ENCODE measurements at places on chromosomes 12 and 14.

DNA sequence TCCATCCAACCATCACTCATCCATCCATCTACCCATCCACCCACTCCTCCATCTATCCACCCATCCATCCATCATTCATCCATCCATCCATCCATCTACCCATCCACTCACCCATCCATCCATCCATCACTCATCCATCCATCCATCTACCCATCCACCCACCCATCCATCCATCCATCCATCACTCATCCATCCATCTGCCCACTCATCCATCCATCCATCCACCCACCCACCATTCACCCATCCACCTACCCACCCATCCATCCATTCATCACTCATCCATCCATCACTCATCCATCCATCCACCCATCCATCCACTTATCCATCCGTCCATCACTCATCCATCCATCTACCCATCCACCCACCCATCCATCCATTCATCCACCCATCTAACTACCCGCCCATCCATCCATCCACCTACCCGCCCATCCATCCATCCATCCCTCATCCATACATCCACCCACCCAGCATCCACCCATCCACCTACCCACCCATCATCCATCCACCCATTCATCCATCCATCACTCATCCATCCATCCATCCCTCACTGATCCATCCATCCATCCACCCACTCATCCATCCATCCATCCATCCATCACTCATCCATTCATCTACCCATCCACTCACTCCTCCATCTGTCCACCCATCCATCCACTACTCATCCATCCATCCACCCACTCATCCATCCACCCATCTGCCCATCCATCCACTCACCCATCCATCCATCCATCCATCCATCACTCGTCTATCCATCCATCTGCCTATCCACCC lies 24.1 kb downstream of the TRPV4 start:
- DNase-seq: no peak

DNA sequence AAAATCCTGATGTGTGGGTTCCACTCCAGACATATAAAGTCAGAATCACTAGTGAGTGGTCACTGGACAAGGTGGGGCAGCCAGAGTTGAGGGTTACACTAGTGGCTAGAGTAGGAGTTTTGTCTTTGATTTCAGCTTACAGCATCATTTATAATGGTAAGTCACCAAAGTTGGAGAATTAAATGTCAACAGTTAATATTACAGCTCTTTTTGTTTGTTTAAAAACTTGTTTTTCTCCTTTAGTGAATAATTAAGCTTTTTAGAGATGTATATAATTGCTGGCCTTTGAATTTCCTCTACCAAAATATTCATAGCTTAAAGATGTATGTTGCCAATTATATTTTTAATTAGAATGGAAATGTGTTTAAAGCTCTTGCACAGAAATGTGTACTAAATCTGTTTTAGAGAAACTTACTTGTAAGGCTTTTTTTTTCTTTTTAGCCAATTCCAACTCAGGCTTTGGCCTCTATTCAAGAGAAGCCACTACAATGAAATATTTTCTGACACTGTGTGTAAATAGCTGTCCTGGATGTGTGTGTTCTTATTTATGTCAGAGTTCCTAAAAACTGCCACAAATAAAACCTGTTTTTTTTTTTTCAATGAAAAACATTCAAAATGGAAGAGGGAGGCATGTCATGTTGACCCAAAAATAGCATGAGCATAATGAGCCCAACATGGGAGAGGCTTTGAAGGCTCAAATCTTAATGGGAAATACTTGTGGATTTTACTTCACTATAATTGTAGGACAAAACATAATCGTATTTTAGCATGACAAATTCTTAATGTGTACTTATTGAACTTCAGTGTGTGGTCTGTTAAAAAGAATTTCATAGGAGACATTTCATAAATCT lies 92.2 kb downstream of the TBC1D30 start:
- no peak for DNase-seq

- no peak for DNase-seq
These were observed 82.0 kb downstream of the CATSPERB start for GRCh38 chr14:91649930-91650329.

DNA sequence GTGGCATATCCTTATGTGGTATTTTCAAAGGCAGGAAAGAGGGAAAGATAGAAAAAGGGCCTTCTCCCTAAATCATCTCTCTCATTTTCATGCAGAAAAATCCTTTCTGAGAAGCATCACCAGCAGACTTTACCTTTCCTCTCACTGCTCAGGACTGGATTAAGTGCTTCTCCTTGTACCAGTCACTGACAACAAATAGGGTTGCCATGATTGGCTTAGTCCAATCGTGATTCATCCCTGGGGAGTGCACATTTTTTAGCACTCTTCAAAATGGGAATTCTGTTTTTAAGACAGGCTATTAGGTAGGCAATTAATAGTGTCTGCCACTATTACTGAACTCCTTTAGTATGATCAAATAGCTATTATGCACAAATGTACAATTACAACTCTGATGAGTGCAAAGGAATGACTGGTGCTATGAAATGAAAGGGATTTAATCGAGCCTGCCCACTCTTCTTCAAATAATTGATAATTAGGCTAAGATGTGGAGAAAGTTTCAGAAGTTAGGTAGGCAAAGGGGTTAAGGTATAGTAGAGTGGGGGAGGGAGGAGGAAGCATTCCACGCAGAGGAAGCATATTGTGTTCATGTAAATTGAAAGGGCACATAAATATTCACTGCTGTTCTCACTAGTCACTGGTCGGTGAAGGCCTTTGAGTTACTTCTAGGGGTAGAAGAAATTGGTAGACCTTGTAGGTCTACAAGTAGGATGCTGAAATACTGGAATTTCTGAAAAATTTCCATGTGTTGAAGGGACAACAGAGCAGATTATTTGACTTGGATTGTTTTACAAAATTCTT lies 84.0 kb downstream of the MSRB3 start:
- DNase-seq: no peak

GRCh38 chr14:69673104-69673503 lies 61.7 kb downstream of the SUSD6 start:
- DNase-seq: no peak

DNA sequence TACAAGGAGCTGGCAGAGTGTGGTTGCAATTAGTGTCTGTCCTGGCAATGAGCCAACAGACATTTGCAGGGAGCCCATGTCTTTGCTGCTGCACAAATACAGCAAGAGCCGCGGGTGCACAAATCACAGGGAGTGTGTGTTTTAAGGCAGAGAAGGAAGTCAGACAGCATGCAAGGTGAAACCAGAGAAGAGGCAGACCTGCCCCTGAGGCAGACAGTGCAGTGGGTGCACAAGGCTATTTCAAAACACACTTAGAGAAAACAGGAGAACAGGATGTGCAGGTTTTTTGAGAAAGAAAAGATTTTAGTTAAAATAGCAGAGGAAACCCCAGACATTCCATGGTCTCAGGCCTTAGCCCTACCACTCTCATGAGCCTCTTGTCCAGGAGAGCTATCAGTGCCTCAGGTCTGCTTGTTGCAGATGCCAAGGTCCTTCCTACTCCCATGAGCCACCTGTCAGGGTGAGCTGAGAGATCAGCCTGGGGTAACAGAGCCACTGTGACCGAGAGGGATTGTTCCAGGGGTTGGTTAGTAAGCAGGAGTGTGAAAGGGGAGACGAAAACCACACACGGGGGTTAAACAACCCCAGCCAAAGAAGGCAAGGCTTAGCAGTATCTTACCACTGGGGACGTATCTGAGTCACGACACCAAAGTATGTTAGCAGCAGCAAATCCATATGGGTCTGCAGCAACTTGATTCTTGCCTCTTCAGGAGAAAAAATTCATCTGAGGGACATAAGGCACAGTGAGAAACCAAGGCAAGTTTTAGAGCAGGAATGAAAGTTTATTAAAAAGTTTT lies 78.1 kb downstream of the C14orf132 start:
- no peak for DNase-seq

DNA sequence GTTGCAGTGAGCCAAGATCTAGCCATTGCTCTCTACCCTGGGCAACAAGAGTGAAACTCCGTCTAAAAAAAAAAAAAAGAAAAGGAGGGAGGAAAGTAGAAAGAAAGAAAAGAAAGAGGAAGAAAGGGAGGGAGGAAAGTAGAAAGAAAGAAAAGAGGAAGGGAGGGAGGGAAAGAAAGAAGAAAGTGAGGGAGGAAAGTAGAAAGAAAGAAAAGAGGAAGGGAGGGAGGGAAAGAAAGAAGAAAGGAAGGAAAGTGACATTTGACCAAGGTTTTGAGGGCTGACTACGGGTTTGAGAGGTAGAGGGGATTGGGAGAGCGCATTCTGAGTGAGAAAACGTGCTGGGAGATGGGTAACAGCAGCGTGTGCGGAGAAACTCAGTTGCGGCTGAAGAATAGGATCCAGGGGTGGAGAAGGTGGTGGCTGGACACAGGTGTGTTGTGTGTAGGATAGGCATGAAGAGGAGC lies 521 bp upstream of the PAPLN start:
- no peak for DNase-seq

GRCh38 chr14:41154143-41154807 lies 452.4 kb upstream of the LRFN5 start:
- DNase-seq: no peak

GRCh38 chr12:130053651-130054069 lies 108.6 kb upstream of the FZD10 start:
- no peak for DNase-seq

DNA sequence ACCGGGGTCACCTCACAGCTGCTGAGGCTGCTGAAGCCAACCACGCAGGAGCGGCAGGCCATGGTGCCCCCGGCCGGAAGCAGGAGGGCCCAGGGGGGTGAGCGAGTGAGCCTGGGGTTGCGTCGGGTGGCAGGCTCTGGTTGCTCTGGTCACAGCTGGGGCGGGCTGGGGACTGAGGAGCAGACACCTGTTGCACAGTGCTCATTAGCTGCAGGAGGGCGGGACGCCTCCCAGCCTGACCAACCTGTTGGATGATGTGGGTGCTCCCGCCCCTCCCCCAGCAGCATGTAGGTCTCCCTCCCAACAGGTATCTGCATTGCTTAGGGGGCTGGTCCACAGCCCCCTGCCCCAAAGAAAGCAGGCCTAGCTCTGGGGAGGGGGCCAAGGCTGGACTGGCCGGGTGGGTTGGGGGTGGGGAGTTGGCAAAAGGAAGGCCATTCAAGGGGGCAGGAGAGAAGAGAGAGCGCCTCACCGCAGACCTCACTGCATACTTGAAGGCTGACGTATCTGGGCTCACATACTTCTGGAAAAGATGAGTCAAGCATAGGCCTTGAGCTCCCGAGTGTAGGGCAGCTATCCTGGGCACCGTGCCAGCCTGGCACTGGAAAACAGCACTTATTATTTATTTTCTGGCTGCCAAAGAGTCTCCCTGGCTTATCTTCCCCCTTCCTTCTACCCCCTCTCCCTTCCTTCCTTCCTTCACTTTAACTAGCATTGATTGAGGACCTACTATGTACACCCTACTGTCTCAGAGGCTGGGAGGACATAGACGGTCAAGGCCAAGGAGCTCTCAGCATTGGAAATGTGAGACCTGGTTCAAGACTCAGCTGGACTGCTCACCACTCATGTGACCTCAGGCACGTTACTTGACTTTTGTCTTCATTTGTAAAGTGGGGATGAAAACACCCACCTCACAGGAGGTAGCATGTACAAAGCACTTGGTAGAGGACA lies at the start of gene KRT80:
Gene KRT80, minus strand, starts transcription at position 174 of the 951 bp plus-strand sequence. Its CDS starts 112 bp downstream, at position 62.
- no peak for DNase-seq

DNA sequence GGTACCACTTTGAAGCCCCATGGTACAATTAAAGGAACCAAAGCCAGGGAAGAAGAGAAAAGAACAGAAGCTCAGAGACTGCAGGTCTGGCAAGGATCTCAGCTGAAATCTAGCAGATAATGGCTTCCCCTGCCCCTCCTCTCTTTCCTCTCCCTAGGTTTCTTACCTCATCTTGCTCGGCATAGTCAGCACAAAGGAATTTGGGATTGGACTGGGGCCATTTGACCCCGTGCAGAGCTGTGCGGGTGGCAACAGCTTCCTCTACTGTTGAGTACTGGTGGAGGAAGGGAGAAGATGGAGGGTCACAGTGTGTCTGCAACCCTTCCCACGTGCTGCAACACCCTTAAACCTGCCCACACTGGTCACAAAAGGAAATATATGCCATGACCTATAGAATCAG lies 4.7 kb upstream of the CDH24 start:
- DNase-seq: no peak

DNA sequence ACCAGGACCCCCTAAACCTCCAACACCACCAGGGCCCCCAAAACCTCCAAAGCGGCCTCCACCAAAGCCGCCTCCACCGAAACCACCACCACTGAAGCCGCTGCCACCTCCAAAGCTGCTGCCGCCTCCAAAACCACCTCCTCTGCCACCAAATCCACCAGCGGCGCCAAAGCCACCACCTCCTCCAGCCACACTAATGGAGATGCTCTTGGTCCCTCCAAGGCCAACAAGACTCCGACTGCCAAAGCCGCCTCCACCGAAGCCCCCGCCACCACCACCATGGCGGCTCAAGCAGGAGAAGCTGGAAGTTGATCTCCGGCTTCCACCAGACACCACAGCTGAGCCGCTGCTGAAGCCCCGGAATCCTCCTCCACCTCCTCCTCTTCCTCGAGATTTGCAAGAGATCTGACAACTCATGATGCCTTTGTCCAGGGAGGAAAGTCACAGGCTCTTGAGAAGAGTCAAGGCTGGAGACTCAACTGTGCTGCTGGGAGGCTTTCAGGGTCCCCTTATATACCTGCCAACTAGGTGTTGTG lies at the start of gene KRT2:
Gene KRT2, minus strand, starts transcription at position 486 of the 536 bp plus-strand sequence. Its CDS starts 69 bp downstream, at position 417.
- DNase-seq: no peak

- DNase-seq: no peak
These were observed 169.6 kb downstream of the C12orf42 start for GRCh38 chr12:103326190-103326589.

DNA sequence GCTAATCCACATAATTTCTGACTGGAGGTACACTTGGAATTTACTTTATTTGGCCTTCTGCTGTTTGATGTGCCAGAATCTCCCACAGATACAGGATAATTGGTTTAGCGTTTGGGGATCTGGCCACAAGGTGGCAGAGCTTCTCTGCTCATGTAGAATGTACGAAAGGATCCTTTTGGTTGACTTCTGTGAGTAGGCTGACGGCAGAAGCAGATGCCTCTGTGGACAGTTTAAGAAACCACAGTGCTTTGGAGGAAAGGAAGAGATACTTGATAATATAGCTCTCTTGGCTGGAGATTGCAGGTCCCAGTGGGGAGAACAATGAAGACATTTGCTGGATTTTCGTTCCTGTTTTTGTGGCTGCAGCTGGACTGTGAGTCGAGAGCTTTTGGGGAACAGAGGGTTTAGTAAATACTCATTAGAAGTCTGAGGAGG lies 75.3 kb upstream of the OR4E1 start:
- DNase-seq: peak; percentile 31

DNA sequence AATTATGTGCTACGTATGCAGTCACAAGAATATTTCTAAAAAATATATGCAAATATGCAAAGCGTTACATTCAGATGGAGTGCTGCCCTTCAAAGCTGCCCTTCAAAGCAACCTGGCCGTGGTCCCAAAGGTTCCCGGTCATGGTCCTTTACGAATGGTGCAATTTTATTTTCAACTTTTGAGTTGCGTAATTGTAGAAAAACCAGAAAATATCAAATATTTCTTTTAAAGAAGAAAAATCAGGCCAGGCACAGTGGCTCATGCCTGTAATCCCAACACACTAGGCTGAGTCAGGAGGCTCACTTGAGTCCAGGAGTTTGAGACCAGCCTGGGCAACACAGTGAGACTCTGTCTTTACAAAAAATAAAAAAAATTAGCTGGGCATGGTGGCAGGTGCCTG lies 21.4 kb downstream of the CLSTN3 start:
- no peak for DNase-seq

Measured in stimulated activated CD8-positive, alpha-beta memory T cell treated with anti-CD3 and anti-CD28 coated beads, Interleukin-4, amount 100 ng/mL, for 1 hour (primary cell).